Naive thymus-derived CD4-positive, alpha-beta T cell (primary cell): ENCODE measurements at places on chromosomes 13 and 19. TPM values are rescaled to one million over a fixed set of nuclear protein-coding genes. Genes with fewer than 3 reads are reported as not detected.

DNA sequence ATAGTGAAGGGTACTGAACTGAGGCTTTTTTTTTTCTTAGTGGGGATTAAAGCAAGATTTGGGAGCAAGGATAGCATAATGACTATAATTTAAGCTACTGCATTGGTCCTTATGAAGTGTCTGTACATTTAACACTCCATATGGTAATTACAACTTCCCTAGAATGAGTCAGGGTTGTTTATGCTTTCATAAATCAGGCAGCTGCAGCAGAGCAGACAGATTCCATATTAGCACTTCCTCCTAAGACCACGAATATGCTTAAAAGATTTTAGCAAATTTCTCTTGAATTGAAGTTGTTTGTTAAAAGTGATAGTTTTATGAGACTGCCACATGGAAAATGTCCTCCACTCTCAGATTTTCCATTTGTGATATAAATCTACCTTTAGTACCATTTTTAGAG, 401.1 kb upstream of the SPRY2 start:
- H3K27ac ChIP-seq, result no peak overlapping the region
- no peaks in the 10 kb centered on the region for H3K36me3 ChIP-seq
- no peaks in the 10 kb centered on the region for H3K4me1 ChIP-seq

GRCh38 chr19:36151144-36152018, 866 bp downstream of the COX7A1 start:
- no peaks in the 10 kb centered on the region for H3K27me3 ChIP-seq
- no peak overlapping the region for H3K27ac ChIP-seq
- no peaks in the 10 kb centered on the region for H3K36me3 ChIP-seq
- no peak for DNase-seq
- no peak overlapping the region for H3K4me3 ChIP-seq

DNA sequence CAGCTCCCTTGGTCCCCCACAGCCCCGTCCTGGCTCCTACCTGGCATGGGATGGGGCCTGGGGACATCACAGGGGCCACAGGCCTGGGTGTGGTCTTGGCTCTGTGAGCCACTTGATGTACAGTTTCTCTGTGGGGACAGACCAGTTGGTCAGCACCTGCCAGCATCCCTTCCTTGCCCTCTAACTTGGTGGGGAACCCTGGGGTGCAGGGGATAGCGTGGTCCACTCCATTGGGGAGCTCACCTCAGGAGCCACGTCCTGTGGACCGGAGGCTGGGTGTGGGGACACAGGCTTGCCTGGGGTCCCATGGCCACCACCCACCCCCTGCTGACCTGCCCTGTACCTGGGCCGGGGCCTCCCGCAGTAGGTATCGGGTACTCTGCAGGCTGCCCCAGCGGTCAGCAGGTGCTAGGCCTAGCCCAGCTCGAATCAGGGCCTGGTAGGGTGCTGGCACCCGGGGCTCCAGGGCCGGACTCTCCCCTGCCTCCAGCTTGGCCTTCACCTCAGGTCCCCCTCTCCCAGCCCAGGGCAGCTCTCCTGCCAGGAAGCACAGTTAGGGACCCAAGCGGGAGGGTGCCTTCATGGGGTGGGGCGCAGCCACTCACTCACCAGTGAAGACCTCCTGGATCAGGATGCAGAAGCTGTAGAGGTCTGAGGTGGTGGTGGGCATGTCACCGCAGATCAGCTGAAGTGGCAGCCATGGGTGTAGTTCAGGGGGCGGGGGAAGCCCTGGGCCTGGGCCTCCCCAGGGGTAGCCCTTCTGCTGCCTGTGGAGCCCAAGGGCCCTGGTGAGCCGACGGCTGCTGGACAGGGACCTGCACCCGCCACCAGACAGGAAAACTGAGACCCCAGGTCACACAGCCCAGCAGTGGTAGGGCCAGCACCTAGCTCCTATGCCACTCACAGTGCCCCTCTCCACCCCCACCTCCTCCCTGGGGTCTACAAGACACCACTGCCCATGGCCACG, 14.9 kb downstream of the ARHGAP33 start:
- no peaks in the 10 kb centered on the region for H3K27me3 ChIP-seq
- no peaks in the 10 kb centered on the region for H3K4me1 ChIP-seq
- DNase-seq, result no peak
- H3K36me3 ChIP-seq, result peaks cover 1% of the 10 kb centered on the region
- no peak overlapping the region for H3K27ac ChIP-seq

The ZNF486 gene
- total RNA-seq, result 4.8 TPM

The EHD2 gene
- 0.15 and 0.18 TPM in 2 replicates for total RNA-seq
